ENCODE measurements at places on chromosomes 1 and 21.

GRCh38 chr1:30371888-30372791 is 351.2 kb downstream of the MATN1 start:
- DNase-seq = no peak

- DNase-seq = no peak
Observed at GRCh38 chr1:20093940-20094391, 24.0 kb downstream of the PLA2G5 start.

- no peak for DNase-seq
Observed at GRCh38 chr1:229665912-229666558, 40.0 kb downstream of the URB2 start.

DNA sequence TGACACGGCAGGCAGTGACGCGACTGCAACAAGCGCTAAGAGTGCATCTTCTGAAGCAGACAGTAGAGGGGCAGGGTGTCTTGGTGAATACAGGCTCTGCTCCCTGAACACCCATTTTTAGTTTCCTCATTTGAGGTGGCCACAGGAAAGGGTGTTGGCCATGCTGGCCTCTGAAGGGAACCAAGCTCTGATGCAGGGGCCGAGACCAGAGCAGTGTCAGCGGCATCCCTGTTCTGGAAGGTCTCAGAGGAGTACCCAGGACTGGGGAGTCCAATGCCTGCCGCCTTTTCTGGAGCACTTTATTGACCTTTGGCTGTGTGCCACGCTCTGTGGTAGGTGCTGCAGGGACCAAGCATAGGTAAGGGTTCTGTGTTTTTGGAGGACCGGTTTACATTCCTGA is 100.4 kb downstream of the KCNJ6 start:
- DNase-seq = no peak

DNA sequence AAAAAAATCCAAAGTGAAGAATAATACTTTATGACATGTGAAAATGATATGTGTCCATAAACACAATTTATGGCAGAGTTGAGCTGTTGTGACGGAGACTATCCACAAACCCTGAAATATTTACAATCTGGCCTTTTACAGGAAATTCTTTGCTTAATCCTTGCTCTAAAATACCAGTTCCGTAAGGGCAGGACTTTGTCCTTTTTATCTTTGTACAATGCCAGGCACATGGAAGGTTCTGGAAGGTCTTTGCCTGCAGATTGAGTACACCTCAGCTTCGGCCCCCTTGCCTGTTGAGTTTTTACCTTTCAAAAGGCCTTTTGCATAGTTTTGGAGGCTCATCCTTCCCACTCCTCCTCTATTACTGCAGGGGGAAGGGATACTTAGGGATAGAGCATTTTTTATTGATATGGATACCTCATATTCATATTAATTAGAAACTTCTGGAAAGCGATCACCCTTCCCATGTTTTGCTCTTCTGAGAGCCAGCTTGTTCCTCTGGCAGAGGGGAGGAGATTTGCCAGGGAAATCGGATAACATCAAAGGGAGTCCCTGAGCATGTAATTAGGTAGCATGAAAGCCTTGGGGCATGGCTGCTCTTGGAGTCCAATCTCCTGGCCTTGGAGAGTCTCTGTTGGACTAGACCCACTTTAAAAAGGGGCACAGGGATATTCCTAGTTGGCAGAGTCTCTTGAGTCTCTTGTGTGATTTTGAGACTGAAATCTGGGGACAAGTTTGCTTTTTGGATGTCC is 217.1 kb downstream of the KCNJ6 start:
- DNase-seq = no peak

DNA sequence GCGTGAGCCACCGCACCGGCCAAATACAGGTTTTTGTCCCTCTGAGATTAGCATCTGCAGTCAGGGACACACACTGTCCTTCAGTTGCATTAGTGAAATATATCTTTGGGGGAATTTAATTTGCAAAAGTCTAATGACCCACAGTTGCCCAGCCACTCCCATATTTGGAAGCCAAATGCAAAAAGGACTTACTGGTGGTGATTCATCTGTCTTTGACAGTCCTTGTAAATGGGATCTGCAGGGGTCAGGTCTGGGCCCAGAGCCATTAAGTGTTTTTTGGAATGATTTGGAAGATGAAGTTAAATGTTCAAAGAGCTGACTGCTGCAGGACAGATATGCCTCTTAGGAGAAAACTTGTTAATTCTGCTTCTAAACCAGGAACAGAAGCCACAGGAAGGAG is 44.6 kb upstream of the DNASE2B start:
- DNase-seq = no peak

Measured in NCI-H2171 (cell line).